Sigmoid colon (tissue), 7 donors: ENCODE measurements at places on chromosomes 3 and 15. TPM values are rescaled to one million over a fixed set of nuclear protein-coding genes. Genes with fewer than 3 reads are reported as not detected.

PDHB gene
- total RNA-seq, result 105 TPM

GHSR gene
- total RNA-seq, result not detected

GLDN gene
- total RNA-seq, result 1.5 TPM

CLDN1 gene
- 0.27 TPM for total RNA-seq

HCN4 gene
- total RNA-seq, result not detected

XIRP1 gene
- 0.54 TPM for total RNA-seq

C3orf22 gene
- not detected for total RNA-seq

MASP1 gene
- total RNA-seq, result 93.5 TPM

ACAN gene
- not detected for total RNA-seq

ANKUB1 gene
- not detected for total RNA-seq

LRRC49 gene
- total RNA-seq, result 10.3 TPM

FES gene
- total RNA-seq, result 31.6 TPM

UNC13C gene
- total RNA-seq, result 1.6 TPM

CRTAP gene
- 341 TPM for total RNA-seq
